H7 (cell line): ENCODE measurements at places on chromosomes 3 and 15. TPM values are rescaled to one million over a fixed set of nuclear protein-coding genes. Genes with fewer than 3 reads are reported as not detected.

Gene FEZF2
- total RNA-seq, result 0.14 TPM in 1 of 2 replicates, not detected in the other

Gene TMEM158
- 9.8 and 11.5 TPM in 2 replicates for total RNA-seq

DNA sequence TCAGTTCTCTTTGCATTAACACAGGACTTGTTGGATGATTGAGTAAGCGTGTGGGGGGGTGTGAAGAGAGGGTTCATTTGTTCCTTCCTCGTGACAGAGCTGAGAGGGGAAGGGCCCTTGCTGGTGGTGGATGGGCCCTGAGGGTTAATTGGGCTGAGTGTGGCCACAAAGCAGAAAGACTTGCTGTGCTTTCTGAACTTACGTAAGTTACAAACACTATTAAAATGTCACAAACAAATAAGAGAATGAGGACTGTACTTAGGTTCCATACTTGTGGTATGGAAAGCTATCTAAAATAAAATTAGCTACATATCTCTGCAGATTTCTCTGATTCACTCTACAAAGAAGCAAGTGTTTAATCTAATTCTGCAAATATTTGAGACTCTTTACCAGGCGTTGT is 231.3 kb downstream of the LPP start:
- DNase-seq, result no peak

DNA sequence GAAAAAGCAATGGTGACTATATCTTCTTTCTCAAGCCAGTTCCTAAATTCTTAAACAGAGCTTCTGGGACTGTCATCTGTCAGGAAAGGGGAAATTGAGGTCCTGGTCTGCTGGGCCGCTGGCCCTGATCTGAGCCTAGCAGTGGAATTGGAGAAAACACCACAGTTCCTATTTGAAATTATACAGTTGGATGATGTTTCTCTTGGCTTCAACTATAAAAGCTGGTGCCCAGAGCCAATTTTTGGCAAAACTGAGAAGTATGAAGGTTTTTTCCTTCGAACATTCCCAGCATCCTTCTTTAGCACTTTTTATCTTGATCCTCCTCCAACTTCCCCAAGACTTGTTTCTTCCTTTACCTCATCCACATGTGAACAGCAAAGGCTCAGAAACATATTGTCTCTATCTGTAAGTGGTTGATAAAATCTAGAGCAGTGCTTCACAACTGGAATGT is 83.9 kb downstream of the CD47 start:
- no peak for DNase-seq

DNA sequence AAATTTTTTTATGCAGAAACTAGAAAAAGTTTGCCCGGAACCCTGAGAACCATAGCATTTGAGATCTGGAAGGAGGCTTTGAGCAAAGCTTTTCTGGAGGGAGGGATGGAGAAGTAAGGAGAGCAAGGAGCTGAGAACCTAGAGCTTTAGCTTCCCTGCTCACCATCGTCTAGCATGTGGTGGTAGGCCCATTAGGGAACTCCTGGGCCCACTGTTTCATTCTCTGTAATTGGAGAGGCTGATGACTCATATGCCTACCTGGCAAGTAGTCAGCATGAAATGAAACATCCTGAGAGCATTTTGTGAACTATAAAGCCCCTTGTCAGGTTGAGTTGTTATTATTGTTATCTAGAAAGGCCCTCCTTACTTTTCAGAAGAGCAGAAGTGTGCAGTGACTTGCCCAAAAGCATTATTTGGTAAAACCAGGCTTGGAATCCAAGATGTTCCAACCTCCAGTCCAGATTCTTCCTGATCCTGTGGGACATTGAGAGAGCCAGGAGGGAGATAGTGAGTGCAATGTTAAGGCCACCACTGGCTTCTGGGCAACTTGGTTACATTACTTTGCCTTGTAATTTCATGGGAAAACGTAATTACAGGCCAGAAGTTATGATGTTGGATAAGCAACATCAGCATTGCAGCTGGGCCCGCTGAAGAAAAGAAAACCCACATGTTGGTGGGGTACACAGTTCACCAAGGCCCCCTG is 104.5 kb upstream of the BFSP2 start:
- DNase-seq, result no peak

GRCh38 chr3:127275287-127275781 is 12.5 kb downstream of the PRR20G start:
- DNase-seq, result no peak

DNA sequence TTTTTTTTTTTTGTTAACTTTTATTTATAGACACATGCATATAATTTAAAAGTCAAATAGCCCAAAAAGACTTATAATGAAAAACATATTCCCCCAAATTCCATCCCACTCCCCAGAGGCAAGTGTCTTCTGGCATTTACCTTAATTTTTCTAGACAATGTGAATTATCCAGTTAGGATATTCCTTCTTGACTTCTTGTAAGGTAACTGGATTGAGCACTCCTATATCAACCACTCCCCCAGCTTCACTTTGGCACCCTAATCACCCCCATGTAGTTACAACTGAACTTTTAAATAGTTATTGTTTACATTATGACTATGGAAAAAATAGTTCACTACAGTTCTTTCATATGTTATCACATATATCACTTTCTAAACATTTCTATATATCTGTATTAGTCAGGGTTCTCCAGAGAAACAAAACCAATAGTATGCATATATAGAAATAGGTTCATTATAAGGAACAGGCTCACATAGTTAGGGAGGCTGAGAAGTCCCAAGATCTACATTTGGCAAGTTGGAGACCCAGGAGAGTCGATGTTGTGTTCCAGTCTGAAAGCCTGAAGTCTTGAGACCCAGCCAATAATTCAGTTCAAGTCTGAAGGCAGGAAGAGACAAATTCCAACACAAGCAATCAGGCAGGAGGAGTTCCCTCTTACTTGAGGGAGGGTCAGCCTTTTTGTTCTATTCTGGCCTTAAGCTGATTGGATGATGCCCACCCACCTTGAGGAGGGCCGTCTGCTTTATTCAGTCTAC is 175.8 kb downstream of the THSD4 start:
- no peak for DNase-seq

DNA sequence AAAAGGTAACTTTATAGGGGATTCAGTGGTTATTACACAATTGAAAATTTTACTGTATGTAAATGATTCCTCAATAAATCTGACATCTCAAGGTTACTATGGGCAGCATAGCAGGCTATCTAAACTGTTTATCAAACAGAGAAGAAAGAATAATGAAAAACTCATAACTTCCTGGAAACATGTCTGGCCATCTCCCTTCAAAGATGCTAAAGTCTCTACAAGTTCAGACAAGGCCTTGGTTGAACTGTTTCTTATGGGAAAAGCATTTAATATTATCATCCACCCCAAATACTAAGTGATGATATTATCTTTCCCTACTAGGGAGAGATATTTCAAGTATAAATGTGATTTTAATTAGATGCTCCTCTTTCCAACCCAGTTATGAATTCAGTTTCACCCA is 114.9 kb downstream of the ARRDC4 start:
- no peak for DNase-seq
